NCI-H446 treated with DMSO at 0.1 percent for 48 hours (cell line): ENCODE measurements at places on chromosomes 6 and 20.

DNA sequence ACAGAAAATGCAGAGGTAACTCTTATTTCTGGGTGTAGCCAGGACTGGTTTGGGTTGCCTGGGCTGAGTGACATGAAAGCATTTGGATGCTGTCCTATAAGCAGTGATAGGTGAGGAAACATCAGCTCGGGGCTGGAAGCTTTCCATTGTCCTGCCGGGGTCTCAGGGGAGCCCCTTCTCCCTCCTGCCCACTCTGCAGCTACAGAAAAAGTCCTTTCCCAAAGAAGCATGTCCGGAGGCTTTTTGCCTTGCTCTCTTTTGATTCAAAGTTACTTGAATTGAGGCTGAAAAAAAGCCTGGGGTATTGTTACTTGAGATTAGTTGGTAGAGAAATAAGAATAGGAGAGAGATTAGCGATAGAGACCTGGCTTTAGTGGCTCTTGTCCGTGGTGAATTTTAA lies 90.7 kb upstream of the ZNFX1 start:
- no peak for DNase-seq

- no peak for DNase-seq
These were observed 110.4 kb downstream of the BANF2 start for GRCh38 chr20:17810062-17810631.

- no peak for DNase-seq
These were observed 203.8 kb upstream of the LRFN2 start for GRCh38 chr6:40791004-40791403.

DNA sequence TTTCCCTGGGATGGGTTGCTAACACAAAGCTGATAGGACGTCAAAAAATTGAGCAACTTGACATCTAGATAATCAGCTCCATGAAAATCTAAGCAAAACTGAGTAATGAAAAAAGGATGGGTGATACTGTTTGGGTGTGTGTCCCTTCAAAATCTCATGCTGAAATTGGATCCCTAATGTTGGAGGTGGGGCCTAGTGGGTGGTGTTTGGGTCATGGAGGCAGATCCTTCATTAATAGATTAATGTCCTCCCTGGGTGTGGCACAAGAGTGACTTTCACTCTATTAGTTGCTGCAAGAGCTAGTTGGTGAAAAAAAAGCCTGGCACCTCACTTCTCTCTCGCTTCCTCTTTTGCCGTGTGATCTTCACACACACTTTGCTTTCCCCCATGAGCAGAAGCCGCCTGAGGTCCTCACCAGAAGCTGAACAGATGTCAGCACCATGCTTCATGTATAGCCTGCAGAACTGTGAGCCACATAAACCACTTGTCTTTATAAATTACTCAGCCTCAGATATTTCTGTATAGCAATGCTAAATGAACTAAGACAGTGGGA lies 160.9 kb downstream of the FRK start:
- DNase-seq, result no peak

- no peak for DNase-seq
These were observed 7.8 kb downstream of the PLCB1 start for GRCh38 chr20:8139899-8140298.

DNA sequence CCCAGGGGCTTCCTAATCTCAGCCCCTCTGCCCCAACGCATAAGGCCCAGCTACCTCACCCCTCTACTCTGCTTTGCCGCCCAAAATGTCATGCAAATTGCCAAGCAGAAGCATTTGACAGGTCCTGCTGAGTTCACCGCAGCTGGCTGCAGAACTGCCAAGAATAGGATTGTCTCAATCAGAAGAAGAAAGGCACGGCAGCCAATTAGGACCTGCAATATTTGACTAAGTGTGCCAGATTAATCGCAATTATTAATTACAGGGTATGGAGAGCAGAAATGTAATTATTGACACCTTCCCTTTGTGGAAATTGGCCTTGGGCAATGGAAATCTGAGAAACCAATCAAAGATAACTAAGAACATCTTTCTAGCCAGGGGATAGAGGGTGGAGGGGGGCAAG lies 318.6 kb downstream of the LRFN2 start:
- DNase-seq, result peak; percentile 19

GRCh38 chr20:2820896-2821869 lies 5.0 kb downstream of the TMEM239 start:
- DNase-seq, result no peak

DNA sequence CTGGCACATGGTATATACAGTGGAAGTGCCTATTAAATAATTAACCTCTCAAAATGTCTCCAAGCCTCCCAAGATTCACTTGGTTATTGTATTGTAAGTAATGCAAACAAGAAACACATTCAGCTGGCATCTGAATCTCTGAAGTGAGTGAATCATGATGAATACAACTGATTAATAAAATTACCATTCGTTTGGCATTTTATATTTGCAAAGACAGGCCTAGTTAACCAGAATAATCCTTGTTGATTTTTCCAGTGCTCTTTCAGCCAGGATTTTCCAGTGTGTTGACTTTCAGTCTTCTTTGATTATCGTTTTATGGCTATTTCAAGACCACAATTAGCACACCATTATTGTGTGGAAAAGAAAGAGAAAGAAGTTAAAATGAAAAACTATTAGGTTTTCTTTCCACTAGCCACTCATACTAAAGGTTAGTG lies 20.3 kb downstream of the SLC22A2 start:
- no peak for DNase-seq

DNA sequence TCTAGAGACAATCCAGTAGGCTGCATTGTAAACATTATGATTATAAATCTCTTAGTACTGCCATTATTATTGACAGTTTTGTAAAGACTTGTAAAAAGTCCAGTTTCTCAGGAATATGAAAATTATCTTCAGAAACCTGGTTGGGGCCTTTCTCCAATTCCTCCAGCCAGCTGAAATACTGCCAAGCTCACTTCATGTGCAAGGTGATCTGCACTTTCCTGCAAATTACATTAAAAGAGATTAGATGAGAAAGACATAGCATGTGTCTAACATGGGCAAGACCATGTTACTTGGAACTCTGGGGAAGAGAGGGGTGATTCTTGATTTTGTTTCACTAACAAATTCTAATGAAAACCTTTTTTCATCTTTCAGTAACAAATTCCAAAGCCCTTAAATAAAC lies 24.0 kb downstream of the PGM3 start:
- DNase-seq, result no peak

GRCh38 chr20:18055261-18055660 lies 2.5 kb downstream of the OVOL2 start:
- DNase-seq, result no peak

- DNase-seq, result no peak
These were observed 85.2 kb downstream of the RAMACL start for GRCh38 chr6:166501246-166501645.

DNA sequence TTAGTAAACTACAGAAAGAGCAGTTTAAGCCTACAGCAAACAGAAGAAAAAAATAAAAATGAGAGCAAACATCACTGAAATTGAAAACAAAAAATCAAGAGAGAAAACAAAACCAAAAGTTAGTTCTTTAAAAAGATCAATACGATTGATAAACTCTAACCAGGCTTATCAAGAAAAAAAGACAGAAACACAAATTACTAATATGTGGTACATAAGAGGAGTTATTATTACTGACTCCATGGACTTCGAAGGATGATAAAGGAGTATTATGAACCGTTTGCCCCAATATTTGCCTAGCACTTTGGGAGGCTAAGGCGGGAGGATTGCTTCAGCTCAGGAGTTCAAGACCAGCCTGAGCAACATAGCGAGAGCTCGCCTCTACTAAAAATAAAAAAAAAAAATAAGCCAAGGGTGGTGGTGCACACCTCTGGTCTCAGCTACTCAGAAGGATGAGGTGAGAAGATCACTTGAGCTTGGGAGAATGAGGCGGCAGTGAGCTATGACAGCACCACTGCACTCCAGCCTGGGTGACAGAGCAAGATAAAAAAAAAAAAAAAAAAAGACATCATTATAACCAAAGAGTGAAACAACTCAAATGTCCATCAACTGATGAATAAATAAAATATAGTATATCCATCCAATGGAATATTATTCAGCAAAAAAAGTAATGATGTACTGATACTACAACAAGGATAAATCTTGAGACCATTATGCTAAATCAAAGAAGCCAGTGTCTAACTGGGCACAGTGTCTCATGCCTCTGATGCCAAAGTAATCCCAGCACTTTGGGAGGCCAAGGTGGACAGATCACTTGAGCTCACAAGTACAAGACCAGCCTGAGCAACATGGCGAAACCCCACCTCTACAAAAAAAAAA lies 12.9 kb downstream of the TRPC4AP start:
- DNase-seq, result no peak

GRCh38 chr6:137792160-137793033 lies 74.7 kb upstream of the TNFAIP3 start:
- DNase-seq, result no peak

- no peak for DNase-seq
These were observed 37.2 kb upstream of the UBR2 start for GRCh38 chr6:42526616-42527015.

DNA sequence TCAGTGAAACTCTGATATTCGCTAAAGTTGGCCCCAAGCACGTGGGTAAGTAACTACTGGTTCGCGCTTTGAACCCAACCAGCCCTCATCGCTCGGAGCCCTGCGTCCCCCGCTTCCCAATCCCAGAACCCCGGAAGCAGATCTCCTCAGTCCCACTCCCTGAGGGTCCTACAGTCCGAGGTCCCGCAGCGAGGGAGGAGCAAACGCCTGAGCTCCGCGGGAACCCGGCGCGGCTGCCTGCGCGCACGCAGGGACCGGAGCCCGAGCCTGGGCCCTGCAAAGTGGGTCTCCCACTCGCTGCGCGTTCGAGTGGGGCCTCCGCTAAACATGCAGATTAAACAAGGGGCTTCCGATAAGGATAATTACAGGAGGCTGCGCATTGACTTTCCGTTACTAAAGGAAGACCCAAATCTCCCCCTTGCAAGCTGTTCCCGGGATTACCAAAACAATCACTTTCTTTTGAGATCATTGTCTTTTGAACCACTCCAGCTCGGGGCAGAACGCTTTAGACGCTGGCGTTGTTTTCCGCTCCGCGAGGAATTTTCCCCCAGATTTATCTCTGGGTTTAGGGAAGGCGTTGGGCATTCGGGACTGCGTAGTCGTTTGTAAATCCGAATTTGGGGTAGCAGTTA lies 1.3 kb upstream of the VSX1 start:
- DNase-seq, result no peak

- DNase-seq, result no peak
These were observed 13.9 kb downstream of the ADISSP start for GRCh38 chr20:3753501-3754275.

DNA sequence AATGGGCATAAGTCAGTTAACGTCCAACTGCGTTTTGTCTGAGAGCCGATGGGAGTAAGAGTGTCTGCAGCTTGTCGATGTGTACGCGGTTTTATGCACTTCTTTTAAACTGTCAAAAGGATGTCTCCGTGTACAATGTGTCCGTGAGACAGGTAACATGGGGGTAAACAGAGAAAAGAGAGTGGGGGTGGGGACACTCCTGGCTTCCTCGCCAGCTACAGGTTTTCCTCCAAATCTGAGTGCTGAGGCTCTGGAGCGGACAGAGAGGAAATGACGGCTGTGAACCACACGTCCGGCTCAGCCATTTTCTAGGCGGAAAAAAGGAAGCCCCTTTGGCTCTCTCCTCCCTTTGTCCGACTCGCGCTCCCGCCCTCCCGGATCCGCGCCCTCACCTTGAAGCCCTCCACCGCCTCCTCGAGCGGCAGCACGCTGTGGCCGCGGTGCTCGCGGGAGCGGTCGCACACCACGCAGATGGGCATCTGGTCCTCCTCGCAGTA lies 916 bp downstream of the TRIM27 start:
- DNase-seq, result peak; percentile 32

DNA sequence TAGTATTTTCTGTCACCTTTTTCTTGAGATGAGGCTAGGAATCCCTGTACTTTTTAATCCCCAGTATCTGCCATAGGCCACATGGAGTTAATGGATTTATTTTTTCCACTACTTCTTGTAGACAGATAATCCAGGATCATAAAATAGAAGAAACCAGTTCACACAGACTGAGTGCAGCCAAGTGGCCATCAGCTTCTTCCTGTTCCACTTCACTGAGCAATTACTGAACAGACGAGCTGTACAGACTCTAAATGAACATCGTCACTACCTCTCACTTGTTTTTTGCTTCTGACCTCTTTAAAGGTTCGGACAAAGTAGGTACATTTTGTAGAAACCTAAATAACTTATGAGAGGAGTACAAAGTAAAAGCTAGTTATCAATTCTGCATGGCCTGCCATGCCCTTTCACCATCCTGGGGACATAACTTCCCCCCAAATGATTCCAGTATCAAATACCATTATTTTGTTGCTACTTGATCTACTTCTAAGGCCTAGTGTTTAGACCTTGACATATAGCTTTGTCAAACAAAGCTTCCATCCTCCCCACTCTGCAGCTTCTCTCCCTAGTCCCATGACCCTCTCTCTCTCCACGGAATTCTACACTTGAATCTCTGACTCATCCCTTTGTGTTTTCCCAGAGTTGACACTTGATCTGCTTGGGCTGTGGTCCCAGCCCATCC lies 34.4 kb upstream of the ARHGAP18 start:
- peak; percentile 36 for DNase-seq

DNA sequence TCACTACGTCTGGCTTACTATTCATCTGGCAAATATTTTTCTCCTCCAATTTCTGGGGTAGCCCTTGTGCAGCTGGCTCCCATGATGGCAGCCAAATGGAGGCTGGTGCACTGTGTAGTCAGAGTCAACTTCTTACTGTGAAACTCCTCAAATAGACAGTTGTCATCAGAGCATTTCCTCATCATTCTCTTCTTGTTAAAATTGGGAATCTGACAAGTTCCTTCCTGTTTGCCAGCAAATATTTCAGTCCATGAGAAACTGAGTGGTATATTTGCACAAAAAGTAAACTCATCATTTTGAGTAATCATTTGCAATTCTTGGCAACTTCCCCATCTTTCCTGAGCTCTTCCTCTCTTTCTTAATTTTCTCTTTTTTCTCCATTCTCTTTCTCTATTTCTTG lies 394.9 kb upstream of the RGS17 start:
- no peak for DNase-seq

GRCh38 chr20:23367770-23368169 lies 5.8 kb downstream of the GZF1 start:
- no peak for DNase-seq

- no peak for DNase-seq
These were observed 317.1 kb downstream of the BMP7 start for GRCh38 chr20:56949318-56949717.

GRCh38 chr6:89199579-89199978 lies 17.6 kb downstream of the GABRR1 start:
- no peak for DNase-seq

DNA sequence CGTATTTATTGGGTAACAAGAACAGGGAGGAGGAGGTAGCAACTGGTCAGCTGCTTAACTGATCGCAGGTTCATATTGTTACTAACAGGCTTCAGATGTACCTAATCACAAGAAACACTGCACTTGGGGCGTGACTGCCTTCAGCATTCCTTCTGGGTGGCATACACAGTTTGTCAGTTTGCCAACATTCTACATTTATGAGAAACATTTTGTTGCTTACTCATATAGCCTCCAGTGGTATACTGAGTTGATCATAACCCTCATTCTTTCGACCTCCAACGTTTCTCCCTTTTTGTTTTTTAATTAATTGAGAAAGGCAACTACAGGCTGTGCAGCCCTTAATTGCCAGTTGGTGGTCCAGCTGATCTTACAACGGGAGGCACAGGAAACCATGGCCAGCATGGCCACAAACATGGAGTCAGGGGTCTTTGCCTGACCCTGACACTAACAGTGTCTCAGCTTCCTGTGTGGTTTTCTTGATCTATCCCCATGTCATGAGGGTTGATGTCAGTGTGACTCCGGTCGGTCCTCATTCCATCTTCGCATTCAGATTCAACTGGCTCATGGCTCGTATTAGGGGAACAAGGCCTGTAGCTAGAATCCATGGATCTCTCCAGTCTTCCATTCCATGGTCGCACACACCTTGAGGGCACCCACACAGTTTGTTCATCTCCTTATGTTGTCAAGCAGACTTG lies 9.4 kb downstream of the EPB41L2 start:
- DNase-seq, result no peak

- no peak for DNase-seq
These were observed 127.7 kb downstream of the BFSP1 start for GRCh38 chr20:17403461-17403860.
